Right kidney (tissue), 9 donors: ENCODE measurements at places on chromosomes 2 and 18.

DNA sequence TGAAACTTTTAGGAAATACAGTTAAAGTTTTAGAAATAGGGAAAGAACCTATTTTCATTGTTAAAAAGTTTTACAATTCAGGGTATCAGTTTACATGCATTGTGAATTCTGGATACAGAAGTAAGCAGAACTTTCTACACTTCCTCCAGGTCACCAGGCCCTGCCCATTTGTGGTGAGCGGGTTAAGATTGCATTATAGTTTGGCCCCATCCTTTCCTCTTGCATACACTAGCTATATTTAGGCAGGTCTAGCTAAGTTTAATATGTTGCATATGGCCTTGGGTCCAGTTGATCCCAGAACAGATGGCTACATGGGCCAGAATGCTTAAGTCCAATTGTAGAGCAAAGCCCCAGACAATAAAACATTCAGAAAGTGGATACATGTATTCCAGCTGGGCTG is 4.8 kb downstream of the VWA3B start:
- no peak for DNase-seq

DNA sequence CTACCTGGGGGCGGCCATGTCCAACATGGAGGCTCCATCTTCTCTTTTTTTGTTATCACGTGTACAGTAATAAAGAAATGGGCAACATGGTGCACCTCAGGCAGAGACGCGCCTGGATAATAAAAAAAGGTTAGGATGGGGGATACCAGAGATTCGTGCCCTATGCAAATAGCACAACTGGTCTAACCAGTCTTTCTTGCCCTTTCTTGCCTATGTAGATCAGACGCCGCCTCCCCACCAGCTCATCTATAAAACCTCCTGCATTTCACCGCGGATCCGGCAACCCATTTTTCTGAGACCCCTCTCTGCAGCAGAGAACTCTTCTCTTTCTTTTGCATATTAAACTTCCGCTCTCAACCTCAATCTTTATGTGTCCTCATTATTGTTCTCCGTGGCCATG is 68.7 kb downstream of the MYL12B start:
- DNase-seq: no peak

- DNase-seq: no peak
Measured at GRCh38 chr18:8319798-8320489, 289.3 kb upstream of the RAB12 start.

DNA sequence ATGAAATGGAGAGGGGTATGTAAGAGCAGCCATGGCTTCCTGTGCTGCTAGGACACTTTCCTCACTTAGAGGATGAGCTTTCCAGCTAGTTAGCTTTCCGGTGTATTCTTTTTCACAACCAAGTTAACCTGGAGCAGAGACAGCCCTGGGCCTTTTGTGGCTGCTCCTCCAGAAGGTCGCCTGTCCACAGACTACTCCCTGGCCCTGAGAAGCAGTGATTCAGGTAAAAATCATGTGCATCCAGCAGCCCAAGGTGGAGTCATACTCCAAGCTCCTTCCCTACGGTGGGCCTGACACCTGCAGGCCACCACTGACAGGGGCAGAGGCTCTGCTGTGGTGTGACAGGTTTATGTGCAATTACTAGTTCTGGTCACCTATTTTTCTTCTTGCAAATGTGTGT is 187.2 kb downstream of the ANKRD30B start:
- no peak for DNase-seq

- DNase-seq: no peak
Measured at GRCh38 chr2:43102366-43103092, 123.9 kb downstream of the ZFP36L2 start.

GRCh38 chr18:79560042-79560860 is 119.4 kb upstream of the CTDP1 start:
- DNase-seq: no peak

- no peak for DNase-seq
Measured at GRCh38 chr18:79483971-79484491, 88.3 kb downstream of the NFATC1 start.

DNA sequence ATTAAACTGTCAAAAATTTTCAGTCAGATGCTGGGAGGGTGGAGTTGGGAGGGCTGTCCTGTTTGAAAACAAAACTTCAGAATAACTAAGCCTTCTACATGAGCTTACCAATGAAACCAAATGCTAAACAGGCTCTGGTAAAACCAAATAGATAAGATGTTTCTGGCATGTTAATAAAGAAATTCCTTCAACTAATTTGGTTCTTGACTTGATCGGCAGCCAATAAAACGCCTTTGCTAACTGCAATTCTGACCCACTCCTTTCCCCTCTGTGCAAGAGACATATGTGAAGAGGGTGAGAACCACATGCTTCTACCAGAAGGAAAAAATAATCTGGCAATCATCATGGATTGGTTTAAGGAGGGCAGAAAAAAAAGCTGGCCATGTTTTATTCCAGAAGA is 20.9 kb downstream of the MAP4K3 start:
- DNase-seq: no peak

DNA sequence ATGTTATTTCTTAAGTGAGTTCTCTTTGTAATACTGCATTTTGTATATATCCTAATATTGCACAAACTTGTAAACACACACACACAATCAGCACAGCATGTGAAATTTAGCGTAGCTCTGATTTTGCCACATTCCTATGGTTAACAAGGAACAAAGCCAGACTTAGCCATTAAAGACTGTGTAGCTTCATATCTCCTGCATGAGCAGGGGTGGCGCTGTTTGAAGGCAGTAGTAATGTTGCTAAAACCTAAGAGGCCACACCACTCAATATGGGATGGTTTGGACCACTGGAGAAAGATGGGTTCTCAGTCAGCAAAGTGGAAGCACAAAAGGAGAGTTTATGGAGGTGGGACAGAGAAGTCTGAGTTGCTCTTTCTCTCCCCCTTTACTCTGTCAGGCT is 61.1 kb upstream of the RND3 start:
- DNase-seq: no peak

DNA sequence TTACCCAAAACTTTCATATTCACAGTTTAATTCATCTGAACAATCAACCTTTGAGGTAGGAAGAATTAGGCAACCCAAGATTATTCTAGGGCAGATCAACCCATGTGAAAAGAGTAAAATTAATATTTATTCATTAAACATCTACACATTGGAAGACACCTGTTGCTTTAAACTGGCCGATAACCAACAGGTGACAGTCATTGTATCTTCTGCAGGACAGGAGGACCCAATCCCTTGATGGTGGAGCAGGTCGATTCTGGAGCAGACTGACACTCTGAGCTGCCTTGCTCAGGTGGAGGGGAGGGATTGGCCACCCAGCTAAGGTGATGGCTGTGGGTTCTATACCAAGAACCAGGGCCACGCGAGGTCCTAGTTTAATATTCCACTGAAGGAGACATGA is 230.3 kb downstream of the OSR1 start:
- no peak for DNase-seq

- DNase-seq: no peak
Measured at GRCh38 chr2:152445375-152445774, 110.4 kb downstream of the FMNL2 start.

DNA sequence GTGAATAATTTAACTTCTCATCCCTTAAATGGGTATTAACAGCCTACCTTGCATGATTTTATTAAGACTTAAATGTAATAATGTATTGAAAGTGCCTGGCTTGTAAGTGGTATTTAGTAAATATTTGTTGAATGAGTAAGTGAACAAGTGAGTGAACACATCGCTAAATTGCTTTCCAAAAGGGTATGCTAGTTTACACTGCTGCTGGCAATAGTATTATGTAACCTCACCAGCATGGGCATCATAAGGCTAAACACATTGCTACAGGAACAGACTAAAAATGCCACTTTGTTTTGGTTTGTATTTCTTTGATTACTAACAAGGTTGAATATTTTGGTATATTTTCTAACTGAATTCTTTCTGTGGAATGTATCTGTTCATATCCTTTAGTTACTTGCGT is 9.8 kb downstream of the WDR43 start:
- no peak for DNase-seq

DNA sequence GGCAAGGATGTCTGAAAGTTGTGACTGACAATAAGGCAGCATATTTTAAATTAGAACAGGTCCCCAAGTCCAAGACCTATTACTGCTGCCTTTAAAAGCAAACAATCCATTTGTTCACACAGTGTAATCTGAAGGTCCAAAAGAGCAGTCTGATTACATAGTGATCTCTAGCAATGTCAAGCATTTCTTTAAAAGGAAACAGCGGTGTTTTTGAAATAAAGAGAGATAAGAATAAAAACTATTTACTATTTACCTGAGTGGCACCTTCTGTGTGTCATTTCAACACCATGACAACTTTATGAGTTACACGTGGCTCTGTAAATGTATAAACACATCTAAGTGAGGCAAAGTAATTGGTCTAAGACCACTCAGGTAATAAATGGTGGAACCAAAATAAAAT is 1009.9 kb upstream of the CNTNAP5 start:
- no peak for DNase-seq

DNA sequence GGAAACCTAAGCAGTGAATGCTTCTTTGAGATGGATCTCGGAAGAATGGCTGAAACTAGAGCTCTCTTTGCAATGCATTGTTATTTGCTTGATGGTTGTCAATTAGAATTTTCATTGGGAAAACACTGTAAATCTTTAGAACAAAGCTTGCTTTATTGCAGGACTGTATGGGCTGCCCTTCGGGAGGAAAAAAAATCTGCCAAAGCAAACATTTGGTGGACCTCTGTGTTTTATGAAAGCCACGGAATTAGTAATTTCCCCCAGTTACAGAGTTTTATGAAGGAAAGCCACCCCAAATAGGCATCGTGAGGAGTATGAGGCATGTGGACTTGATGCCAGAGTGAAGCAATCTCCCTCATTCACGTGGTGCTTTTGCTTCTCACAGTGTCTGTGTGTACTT is 33.5 kb downstream of the RHBDD1 start:
- no peak for DNase-seq

DNA sequence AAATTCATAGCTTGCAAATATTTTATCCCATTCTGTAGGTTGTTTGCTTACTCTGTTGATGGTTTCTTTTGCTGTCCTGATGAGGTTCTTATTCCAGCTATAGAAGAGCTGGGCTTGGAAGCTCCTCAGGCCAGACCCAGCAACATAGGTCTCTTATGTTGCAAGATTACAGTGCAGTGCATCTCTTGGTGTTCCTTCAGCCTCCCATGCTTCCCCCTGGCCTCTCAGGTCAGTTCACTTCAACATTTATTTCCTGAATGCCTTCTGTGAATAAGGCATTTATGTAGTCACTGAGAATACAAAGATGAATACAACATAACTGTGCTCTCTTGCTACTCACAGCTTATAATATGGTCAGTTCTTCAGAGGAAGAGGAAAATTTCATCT is 179.0 kb upstream of the SLC39A10 start:
- no peak for DNase-seq

- DNase-seq: peak; percentile 76
Measured at GRCh38 chr2:43194121-43194869, 32.1 kb downstream of the ZFP36L2 start.

- no peak for DNase-seq
Measured at GRCh38 chr2:230904856-230905447, 20.1 kb downstream of the GPR55 start.

GRCh38 chr2:39094717-39095363 is 26.0 kb downstream of the SOS1 start:
- no peak for DNase-seq

DNA sequence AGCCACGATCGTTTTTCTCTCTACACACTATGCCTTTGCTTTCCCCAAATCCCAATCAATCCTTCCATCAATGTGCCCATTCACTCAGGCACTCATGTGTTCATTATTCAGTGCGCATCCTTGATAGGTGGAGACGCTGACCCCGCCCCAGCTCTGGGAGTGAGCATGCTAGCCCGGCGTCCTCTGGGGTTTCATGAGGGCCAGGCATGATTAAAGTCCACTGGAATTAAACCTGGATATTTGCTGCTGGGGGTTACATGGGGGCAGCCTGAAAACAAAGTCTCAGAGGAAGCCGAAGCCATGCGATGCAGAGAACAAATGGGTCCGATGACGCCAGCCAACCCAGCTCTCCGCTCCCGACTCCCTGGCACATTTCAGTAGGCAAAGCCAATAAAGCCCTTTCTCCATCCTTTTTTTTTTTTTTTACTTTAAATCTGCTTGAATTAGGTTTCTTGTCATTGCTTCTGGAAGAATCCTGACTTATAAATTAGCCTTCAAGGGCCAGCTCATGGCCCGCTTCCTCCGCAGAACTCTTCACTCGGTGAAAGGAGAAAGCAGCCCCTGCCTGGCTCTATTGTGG is 316.4 kb upstream of the ID2 start:
- no peak for DNase-seq

GRCh38 chr18:53521068-53521467 is 703.4 kb downstream of the MBD2 start:
- DNase-seq: no peak

DNA sequence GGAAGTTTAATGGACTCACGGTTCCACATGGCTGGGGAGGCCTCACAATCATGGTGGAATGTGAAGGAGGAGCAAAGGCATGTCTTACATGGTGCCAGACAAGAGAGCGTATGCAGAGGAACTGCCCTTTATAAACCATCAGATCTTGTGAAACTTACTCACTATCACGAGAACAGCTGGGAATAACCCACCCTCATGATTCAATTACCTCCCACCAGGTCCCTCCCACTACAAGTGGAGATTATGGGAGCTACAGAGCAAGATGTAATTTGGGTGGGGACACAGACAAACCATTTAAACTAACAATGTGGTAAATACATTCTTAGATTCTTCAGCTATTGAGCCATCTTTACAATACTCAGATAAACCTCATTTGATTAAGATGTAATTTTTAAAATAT is 176.1 kb downstream of the SH3BP4 start:
- no peak for DNase-seq

DNA sequence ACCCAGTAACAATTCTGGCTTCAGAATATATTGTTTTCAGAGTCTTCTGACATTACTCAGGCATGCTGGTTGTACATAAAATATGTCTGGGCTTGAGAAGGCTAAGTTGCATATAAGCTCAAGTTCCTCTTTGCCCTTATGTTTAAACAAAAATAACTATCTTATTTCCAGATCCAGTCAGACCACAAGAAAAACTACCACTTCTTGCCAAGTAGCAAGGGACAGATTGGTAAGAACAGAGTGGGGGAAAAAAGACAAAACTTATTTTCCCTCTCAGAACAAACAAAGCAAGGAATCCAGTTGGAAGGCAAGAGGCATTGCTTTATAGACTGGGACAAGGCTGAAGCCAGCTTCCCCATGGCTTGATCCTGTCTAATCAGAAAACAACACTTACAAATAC is 1036.7 kb upstream of the CELF4 start:
- no peak for DNase-seq

DNA sequence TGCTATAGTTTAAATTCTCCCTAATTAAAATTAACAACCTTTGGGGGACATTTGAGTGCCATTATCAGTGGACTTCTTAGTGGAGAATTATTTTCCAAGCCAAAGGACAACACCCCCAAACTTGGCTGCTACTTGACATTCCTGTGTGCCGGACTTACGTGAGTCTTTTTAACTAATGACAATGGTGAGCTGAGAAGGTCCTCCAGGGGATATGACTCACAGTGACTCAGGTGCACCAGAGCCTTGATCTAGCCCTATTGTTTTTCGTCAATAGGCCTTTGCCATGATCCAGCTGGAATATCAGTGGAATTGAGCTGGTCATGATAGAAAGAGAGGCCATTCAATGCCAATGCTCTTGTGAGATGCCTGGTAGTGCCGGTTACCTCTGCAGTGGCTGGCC is 118.1 kb upstream of the CXCR4 start:
- DNase-seq: no peak

GRCh38 chr2:20221555-20221973 is 3.4 kb downstream of the SDC1 start:
- DNase-seq: no peak

GRCh38 chr18:14978962-14979535 is 231.1 kb downstream of the ANKRD30B start:
- no peak for DNase-seq
